Right renal cortex interstitium (tissue), 3 donors: ENCODE measurements at places on chromosomes 5 and 9. TPM values are rescaled to one million over a fixed set of nuclear protein-coding genes. Genes with fewer than 3 reads are reported as not detected.

GRCh38 chr9:69834591-69835184 lies 14.1 kb downstream of the CFAP95 start:
- no peak for DNase-seq

Gene EGFLAM
- polyA plus RNA-seq, result 10.7 TPM

Gene FOXD4L5
- 0.23 TPM for polyA plus RNA-seq

DNA sequence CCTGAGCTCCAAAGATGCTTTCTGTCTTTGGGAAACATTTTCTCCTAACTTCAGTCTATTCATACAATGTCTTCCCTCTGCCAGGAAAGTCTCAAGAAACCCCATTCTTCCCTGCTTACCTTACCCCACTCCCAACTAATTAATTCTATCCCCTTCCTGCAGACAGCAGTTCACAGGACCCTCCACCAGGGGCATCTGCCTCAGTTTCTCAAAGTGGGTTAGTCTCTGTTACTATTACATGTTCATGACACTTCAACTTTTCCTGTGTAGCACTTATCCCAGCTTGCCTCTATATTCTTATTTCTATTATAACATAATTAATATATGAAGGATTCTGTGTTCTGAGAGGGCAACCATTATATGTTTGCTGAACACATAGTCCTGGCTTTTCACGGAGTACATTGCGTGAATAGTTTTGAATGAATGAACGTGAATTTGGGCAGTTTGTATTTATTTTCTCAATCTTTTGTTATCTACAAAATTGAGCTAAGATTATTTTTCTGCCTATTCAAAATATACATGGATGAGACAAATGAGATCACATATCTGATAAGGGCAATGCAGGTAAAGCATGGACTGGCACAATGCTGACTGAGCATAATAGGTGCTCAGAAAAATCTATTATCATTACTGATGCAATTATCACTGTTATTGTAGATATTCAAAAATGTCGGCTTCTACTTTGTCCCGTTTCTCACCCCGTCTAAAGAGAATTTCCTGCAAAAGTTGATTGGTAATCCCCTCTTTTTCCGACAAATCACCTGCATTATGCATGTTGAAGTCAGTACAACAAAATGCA lies 341.1 kb downstream of the BRINP1 start:
- DNase-seq, result no peak

- DNase-seq, result no peak
Observed at GRCh38 chr9:114072184-114073140, 5.6 kb downstream of the AMBP start.

Gene RAPGEF1
- 37.4 TPM for polyA plus RNA-seq

- DNase-seq, result no peak
Observed at GRCh38 chr5:108753331-108753730, 5.6 kb downstream of the FER start.

GRCh38 chr9:132372177-132373095 lies 17.6 kb upstream of the SETX start:
- no peak for DNase-seq

DNA sequence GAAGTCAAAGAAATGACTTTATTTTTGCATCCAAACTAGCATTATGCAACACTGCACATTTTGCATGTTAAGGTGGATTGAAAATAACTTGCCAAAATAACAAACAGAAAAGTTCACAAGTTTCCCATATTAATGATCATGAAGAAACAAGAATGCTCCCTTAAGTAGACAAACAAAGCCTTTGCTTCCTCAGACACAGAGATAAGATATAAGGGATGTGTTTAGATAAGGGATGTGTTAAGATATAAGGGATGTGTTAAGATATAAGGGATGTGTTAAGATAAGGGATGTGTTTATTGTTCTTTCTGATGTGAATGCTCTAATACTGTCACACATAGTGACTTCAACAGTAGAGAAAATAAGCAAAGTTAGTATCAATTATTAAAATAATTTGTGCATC lies 174.8 kb downstream of the GABRG2 start:
- DNase-seq, result no peak

DNA sequence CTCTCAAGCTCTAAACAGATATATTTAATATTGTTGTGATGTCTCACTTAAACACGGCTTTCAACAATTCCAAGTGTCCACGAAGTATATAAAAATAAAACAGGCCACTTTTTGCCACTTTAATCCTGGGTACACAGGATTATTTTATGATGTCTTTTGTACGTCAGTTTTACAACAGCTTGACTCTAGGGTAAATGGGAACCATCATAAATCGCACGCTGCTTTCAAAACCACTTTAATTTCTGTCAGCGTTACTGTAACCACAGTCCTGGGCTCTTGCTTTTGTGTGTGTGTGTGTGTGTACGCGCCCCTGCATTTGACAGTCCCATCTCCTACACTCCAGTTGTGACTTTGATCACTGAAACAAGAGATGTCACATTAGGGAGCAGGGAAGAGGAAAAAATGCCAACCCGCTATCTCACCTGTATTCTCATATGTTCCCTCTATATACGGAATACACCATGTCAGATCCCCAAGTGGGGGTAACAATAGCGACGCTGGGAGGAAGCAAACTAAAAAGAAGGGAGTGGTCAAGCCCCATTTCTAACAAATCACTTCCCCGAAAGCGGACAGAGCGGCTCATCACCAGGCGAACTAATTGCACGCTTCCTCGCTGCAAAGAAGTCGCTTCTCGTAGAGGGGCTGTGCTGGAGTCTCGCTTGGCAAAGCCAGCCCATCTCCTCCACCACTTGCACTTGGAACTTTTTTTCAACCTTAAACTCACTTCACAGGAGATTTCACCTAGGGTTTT lies 1.2 kb downstream of the BNC2 start:
- DNase-seq, result no peak

DNA sequence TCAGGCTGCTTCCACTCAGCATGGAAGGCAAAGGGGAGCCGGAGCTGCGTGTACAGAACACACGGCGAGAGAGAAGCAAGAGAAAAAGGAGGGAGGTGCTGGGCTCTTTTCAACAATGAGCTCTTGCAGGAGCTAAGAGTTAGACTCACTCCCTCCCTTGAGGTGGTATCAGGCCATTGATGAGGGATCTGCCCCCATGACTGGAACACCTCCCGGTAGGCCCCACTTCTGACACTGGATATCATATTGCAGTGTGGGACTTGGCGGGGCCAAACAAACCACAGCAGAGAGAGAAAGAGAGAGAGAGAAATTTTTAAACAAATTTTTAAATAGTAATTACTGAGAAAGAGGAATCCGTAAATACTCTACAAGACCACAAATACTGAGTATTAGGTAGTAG lies 182.2 kb downstream of the TRIO start:
- no peak for DNase-seq

Gene PCA3
- polyA plus RNA-seq, result 0.40 TPM

GRCh38 chr5:68187268-68188055 lies 28.1 kb upstream of the PIK3R1 start:
- no peak for DNase-seq

GRCh38 chr9:135240871-135241311 lies 153.4 kb downstream of the OLFM1 start:
- DNase-seq, result no peak

Gene LSM11
- polyA plus RNA-seq, result 7.7 TPM

DNA sequence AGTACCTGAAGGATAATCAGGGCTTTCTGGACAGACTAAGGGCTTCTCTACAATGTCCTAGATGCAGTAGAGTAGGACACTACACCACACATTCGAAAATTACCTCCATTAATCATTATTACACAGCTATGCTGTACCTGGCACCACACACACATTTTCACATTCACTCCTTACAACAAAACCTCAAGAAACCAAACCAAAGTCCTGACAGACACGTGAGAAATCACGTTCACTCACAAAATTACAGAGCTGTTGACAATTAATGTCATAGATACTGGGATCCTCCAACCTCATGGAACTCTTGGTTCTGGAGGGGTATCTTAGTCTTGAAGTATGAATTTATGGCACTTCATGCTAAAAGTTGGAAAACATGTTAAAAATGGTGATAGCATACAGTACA lies 16.3 kb downstream of the UBQLN1 start:
- no peak for DNase-seq

- no peak for DNase-seq
Observed at GRCh38 chr5:109936996-109937395, 247.3 kb downstream of the MAN2A1 start.

DNA sequence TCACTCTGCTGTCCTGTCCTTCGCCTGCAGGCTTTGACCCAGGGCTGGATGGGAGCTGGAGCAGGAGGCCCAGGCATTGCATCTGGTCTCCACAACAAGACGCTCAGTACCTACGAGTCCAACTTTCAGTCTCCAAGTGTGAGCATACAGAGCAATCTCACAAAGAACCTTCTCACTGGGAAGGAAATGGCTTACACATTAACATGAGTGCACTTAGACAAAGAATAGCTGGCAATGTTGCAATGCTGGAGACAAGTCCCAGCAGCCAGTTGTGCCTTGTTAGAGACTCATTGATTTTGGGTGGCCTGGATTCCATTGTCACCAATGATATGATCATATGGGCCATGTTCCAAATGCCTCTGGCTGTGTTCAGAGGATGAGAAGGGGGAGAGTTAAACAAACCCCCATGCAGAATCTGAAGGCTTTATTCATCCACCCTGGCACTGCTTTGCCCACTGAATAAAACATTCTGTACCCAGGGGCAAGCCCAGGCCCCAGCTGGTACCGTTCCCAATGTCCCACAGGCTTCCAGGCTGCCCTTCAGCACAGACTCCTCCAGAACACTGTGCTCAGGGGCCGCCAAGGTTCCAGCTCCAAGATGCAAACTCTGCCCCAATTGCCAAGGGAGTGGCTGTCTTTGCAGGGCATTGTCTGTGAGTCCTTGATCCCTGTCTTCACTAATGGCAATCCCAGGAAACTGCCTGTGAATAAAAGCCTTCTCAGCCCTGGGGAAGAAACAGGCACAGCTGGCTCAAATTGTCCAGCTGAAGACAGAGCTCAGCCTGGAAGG lies 185.5 kb downstream of the HSD17B3 start:
- DNase-seq, result no peak

Gene SPATA9
- polyA plus RNA-seq, result 1.9 TPM

DNA sequence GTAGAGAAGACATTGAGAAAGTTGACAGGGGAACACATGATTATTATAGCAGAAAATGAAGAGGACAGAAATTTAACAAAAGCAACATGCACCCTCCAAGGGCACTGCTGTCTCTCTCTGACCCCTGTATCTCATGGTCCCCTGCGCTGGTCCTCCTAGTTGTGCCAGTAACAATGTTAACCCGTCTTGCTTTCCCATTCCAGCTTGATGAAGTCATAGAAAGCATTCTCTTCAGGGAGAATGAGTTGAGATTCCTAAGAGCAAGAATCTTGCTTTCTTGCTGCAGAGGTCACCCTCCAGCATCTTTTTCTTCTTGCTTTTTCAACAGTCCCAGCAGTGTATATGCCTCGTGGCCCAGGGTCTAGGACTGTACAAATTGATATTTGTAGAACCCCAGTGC lies 279.6 kb upstream of the ADAMTSL1 start:
- DNase-seq, result no peak

Gene PHF24
- polyA plus RNA-seq, result 0.19 TPM

- no peak for DNase-seq
Observed at GRCh38 chr9:115790520-115790919, 363.1 kb upstream of the PAPPA start.

DNA sequence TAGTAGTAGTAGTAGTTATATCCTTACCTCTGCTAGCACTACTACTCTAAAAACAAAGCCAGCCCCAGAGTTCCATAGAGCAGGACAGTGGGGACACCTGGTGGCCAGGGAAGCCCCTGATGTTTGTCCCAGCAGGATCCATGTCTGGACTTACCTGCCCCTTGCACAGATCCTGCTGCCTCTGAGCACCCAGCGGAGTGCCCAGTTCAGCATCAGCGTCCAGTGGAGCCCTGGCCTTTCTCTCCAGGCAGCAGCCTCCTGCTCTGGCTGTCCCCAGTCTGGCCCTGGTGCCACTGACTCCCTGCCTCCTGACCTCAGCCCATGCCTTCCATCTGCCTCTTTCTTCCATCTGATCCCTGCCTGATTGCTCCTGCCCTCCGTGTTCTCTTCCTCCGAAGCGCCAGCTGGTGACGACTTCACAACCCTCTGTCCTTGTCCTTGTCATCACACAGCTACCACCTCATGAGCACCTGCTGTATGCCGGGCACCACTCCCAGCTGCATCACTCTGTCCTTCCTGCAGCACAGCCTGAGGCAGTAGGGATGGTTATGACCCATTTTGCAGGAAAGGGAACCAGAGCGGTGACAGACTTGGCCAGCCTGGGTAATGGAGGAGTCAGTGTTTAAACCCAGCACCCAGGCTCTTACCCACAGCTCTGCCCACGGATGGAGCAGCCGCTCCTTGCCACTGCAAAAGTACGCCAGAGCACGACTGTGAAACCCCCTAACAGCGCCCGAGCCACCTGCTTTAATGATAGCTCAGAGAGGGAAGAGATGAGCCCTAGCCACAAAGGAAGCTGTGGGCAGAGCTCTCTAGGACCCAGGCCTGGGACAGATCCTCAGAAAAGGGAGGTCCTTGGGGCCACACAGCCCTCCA lies 11.5 kb downstream of the SARDH start:
- no peak for DNase-seq

- no peak for DNase-seq
Observed at GRCh38 chr5:108917596-108917995, 169.9 kb downstream of the FER start.

Gene MINAR2
- 0.08 TPM for polyA plus RNA-seq

- DNase-seq, result no peak
Observed at GRCh38 chr9:107938801-107939386, 449.3 kb upstream of the KLF4 start.

Gene SGCD
- 5.1 TPM for polyA plus RNA-seq

GRCh38 chr5:67639313-67639712 lies 442.7 kb upstream of the CD180 start:
- no peak for DNase-seq
